ENCODE measurements at places on chromosomes 11 and 22.

DNA sequence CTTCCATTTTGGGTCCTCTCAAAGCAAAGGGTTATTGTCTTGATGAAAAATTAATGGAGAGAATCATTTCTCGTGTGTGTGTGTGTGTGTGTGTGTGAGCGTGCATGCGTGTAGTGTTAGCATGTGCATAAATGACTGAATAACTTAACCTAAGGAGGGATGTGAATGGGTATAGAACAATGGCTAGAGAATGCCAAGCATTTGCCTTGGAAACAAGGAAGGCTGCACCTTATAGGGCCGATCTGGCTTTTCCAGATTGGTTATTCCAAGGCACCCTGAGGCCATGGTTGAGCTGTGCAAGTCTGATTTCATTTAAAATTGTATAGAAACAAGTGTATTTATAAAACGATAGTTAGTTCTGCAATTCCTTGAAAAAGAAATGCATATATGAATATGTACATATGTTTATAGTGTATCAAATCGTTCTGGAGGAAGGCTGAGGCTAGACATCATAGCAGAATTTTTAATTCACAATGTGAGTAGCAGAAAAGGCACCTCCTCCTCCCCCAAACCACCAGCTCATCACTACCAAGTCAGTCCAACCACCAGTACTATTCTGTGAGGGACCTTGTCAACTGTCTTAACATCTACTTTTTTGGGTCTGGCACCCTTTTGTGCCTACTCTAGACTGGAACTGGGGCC is 322.7 kb upstream of the ISX start:
- DNase-seq, result no peak

GRCh38 chr22:36724836-36725235 is 21.3 kb upstream of the CACNG2 start:
- DNase-seq, result no peak

DNA sequence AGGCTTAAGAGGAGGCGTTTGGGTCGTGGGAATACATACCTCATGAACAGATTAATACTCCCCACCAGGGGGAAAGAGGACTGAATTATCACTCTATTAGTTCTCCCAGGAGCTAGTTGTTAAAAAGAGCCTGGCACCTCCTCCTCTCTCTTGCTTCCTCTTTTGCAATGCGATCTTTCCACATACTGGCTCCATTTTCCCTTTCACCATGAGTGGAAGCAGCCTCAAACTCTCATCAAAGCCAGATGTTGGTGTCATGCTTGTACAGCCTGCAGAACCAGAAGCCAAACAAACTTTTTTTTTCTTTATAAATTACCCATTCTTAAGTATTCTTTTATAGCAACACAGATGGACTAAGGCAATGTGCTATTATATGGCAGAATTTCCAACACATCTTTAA is 258.5 kb downstream of the FAM76B start:
- no peak for DNase-seq

- DNase-seq, result peak; percentile 25
Observed at GRCh38 chr11:61598886-61599868, 18.3 kb upstream of the SYT7 start.

All from ELR (cell line).